ENCODE measurements at places on chromosomes 5 and 9.

- no peak for DNase-seq
Observed at GRCh38 chr9:29945012-29945411, 2371.7 kb upstream of the C9orf72 start.

DNA sequence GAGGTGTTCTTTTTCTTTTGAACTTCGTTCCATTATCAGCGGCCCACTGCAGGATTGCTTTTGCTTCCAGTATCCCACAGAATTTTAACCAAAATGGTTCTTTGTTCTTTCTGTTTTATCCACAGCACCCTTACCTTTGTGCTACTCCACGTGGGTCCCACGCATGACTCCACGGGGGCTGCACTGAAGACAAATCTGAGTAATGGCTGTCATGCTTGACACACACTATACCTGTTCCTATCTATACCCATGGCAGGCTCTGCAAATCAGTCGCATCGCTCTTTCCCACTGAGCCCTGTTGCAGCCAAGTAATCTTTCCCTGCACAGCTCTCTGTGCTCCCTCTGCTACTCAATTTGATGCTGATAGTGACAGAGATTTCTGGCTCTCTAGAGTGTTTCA is 69.7 kb downstream of the NSG2 start:
- no peak for DNase-seq

GRCh38 chr5:113271015-113271414 is 163.8 kb downstream of the TSSK1B start:
- no peak for DNase-seq

- DNase-seq, result no peak
Observed at GRCh38 chr9:134445000-134445399, 118.7 kb downstream of the RXRA start.

- DNase-seq, result no peak
Observed at GRCh38 chr5:76804266-76804665, 14.6 kb upstream of the F2RL1 start.

- DNase-seq, result no peak
Observed at GRCh38 chr9:36855448-36856315, 178.4 kb downstream of the PAX5 start.

DNA sequence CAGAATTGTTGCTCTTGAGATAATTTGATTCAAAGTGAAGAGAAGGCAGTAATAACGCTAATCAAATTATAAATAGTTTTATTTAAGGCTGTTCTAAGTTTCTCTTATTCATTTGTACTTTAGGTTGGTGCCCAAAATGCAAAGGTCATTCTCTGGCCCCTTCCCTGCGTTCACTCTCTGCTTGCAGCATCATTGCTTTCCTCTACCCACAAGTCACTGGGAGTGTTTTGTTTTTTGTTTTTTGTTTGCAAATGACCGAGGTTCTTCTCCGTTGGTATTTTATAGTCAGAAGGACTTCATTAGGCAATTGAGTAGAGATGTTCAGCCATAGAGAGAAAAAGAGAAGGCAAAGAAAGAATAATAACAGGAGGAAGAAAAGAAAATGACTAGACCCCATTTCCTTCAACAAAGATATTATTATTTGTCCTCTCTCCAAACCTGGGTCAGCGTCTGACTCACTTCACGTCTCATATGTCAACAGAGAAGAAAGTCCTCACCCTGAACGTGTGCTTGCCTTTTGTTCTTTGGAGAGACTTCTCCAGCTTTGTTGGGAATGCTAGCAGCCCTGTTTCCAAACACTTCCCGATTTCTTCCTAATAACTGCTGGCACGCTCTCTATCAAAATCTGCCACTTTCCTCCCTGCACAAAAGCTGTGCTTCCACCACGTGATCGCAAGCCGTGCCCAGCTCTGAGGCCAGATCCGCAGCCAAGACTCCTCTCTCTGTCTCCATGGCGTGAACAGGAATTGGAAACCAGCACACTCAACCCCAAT is 119.8 kb downstream of the EBF1 start:
- DNase-seq, result no peak

DNA sequence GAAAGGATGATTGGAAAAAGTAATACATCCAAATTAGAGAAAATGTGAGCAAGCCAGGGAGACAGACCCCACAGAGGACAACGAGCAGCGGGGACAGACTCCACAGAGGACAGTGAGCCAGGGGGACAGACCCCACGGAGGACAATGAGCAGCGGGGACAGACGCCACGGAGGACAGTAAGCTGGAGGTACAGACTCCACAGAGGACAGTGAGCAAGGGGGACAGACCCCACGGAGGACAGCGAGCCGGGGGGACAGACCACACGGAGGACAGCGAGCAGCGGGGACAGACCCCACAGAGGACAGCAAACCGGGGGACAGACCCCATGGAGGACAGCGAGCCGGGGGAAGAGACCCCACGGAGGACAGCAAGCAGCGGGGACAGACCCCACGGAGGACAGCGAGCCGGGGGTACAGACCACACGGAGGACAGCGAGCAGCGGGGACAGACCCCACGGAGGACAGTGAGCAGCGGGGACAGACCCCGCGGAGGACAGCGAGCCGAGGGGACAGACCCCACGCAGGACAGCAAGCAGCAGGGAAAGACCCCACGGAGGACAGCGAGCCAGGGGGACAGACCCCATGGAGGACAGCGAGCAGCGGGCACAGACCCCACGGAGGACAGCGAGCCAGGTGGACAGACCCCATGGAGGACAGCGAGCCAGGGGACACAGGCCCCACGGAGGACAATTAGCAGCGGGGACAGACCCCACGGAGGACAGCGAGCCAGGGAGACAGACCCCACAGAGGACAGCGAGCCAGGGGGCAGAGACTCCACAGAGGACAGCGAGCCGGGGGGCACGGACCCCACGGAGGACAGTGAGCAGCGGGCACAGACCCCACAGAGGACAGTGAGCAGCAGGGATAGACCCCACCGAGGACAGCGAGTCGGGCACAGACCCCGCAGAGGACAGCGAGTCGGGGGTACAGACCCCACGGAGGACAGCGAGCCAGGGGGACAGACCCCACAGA is 1.9 kb upstream of the ZDHHC11 start:
- DNase-seq, result no peak

- DNase-seq, result no peak
Observed at GRCh38 chr5:162801235-162801634, 636.2 kb upstream of the CCNG1 start.

DNA sequence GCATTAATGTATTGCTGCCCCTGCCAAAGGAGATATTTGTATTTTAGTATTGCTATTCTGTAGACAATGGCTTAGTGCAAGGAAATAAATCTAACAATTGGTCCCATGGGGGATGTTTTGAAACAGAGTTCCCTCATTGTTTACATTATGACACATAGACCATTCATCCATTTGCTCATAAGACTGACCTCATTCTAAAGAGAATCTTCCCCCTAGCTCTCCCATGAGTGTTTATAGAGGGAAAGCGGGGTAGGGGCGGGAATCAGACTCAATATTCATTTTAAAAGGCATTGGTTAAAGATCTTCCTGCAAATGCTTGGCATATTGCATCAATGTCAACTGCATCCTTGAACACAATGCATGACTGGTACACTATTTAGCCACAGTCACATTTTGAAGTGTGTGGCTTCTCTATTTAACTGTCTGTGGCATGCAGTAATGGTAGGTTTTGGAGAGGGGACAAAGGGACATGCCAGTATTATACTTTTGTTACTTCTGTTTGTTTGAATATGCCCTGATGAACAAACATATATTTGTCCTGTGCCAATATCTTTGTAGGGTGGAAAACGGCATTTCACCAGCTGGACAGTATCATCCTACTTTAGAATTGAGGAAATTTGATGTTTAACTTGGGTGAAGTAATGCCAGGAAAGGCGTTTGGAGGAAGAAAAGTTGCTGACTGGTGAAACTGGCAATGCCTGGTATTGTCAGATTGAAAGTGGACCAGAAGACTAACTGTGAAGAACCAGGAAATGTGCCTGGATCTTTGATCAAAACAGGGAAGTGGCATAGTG is 84.1 kb upstream of the MEGF10 start:
- DNase-seq, result no peak

GRCh38 chr9:10538073-10538472 is 74.7 kb downstream of the PTPRD start:
- no peak for DNase-seq

GRCh38 chr5:1747803-1748085 is 51.9 kb downstream of the MRPL36 start:
- DNase-seq, result no peak

- no peak for DNase-seq
Observed at GRCh38 chr5:59565551-59565950, 328.0 kb downstream of the PDE4D start.

- no peak for DNase-seq
Observed at GRCh38 chr5:9644630-9645029, 14.5 kb upstream of the TAS2R1 start.

DNA sequence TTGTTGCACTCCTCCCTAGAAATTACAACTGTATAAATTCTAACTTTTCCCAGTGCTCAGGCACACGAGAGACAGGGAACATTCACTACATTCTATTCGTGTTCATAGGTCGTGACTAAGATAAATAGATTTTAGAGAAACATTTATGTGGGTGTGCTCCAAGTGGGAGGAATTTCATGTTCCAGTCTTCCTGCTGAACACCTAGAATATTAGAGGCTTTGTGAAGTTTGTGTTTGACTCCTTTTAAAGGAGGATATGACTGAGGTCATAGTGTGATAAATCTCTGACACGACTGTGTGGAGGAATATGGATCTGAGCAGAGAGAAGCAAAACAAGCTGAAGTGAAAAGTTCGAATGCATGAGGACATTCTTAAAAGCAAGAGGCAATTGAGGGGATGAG is 355.3 kb downstream of the ZSWIM6 start:
- DNase-seq, result no peak

GRCh38 chr9:114348906-114349482 is 19.3 kb downstream of the ORM2 start:
- DNase-seq, result peak; percentile 91
